GM12865 (cell line): ENCODE measurements at places on chromosomes 7 and 10.
A peak's percentile ranks its signal among the peaks of the same experiment; 100 is the strongest.

DNA sequence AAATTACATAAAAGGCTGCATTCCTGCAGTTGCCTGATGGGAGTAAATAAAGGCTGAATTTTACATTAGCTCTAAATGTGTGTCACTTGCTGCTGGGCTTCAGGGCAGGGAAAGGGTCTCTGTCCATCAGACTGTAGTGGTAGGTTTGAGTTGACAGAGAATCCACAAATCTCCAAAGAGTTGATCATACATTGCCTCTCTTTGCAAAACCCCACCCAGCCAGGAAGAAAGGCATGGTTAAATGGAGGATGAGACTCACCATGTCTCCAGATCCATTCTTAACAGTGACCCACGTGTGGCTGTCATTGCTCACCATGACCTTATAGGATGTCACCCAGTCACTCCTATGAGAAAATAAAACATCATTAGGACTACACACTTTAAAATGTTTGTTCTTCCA lies 92.8 kb downstream of the CPXM2 start:
- no peak for DNase-seq

DNA sequence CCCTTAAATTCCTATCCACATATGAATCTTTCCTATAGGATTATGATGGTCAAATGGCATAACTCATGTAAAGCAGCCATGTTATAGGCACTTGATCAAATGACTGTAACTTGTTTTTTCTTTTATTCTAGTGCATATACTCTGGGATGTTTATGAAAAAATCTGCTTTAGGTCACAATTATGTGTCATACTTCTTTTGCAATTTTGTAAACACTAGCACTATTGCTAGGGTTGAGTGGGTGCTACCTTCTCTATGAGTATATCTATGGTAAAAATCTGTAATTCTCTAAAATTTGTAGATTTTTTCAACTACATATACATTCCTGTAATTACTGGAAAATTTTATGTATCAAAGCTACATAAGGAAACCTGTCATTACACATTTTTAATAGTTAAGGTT lies 50.0 kb downstream of the HGF start:
- no peak for DNase-seq

DNA sequence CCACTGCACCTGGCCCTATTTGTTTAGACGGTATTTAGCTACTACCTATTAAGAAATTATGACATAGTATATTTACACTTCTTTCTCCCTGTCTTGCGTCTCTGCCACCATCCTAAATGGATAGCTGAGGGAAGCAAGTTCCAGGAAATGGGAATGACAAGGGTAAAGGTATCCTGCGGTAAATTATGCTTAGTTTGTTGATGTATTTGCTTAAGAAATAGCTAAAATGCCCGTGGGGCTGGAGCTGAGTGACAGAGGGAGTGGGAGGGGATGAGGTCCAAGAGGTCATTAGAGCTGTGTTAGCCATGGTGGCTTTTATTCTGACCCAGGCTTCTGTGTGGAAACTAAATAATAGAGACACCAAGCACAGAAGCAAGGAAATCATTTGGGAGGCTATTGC lies 29.0 kb upstream of the UBE2D1 start:
- no peak for DNase-seq

DNA sequence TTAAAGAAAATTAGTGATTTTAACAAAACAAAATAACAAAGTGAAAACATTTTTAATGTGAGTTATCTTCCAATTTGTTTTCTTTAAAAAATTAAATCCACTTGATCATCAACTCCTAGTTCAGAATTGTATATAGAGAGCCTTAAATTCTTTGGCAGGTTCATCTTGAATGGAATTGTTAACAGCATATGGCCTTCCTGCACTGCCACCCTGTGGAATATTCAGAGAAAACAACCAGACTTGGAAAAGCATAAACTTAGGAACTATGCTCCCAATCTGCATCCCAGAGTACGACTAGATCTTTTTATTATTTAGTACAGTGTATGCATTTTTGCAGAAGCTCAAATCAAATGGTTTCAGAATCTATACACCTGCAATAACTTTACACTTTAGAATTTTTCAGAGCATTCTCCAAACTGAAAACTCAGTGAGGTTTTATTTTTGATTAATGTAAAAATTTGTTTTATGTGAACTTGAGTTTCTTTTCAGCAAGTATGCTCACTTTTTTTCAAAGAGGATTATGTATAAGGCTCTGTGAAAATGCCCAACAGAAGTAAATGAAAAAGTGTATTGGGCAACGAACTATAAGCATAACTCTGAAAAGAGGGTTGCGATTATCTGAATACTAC lies 44.9 kb upstream of the ANK3 start:
- peak; percentile 45 for DNase-seq

DNA sequence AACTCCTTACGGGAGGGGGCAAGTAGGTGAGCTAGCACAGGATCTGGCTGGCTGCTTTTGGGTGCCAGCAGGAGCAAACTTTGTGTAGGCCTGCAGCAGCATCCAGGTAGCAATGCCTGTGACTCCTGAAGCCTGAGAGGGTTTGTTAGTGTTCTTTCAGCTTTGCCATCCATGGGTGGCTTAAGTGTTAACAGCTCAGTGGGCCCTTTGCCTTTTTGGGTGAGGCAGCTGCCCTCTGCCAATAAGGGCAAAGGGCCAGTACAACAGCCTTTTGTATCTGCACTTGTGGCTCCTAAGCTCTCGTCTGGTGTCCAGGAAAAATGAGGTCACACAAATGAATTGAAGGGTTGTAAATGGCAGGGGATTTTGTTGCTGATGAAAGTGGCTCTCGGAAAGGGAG lies 359.0 kb upstream of the CHRM2 start:
- DNase-seq, result no peak
